Liver (tissue), 10 donors: ENCODE measurements at places on chromosomes 3 and 15. TPM values are rescaled to one million over a fixed set of nuclear protein-coding genes. Genes with fewer than 3 reads are reported as not detected.
A peak's percentile ranks its signal among the peaks of the same experiment; 100 is the strongest.

- no peaks in the 10 kb centered on the region for H3K27me3 ChIP-seq
- no peaks in the 10 kb centered on the region for H3K36me3 ChIP-seq
- peak; percentile 49 for DNase-seq
- H3K27ac ChIP-seq, result no peak overlapping the region
- H3K4me1 ChIP-seq, result no peaks in the 10 kb centered on the region
Observed at GRCh38 chr3:47370887-47371697, 9.7 kb upstream of the PTPN23 start.

- no peaks in the 10 kb centered on the region for H3K4me1 ChIP-seq
- no peak overlapping the region for H3K4me3 ChIP-seq
- H3K36me3 ChIP-seq, result peaks cover 4% of the 10 kb centered on the region
- H3K27me3 ChIP-seq, result no peaks in the 10 kb centered on the region
Observed at GRCh38 chr15:45174069-45174468, 13.7 kb downstream of the SHF start.

GRCh38 chr3:39810647-39811161 lies 1.3 kb downstream of the MYRIP start:
- H3K4me1 ChIP-seq, result peaks cover 3% of the 10 kb centered on the region
- H3K27ac ChIP-seq, result no peak overlapping the region
- H3K36me3 ChIP-seq, result no peaks in the 10 kb centered on the region
- H3K27me3 ChIP-seq, result no peaks in the 10 kb centered on the region

- H3K4me3 ChIP-seq, result no peak overlapping the region
- H3K36me3 ChIP-seq, result no peaks in the 10 kb centered on the region
- H3K4me1 ChIP-seq, result no peaks in the 10 kb centered on the region
- DNase-seq, result no peak
Observed at GRCh38 chr15:49881866-49882265, 237.2 kb downstream of the ATP8B4 start.

GRCh38 chr3:149783576-149783975 lies 8.8 kb downstream of the ANKUB1 start:
- no peak for DNase-seq
- no peaks in the 10 kb centered on the region for H3K36me3 ChIP-seq
- no peak overlapping the region for H3K4me3 ChIP-seq
- H3K4me1 ChIP-seq, result no peaks in the 10 kb centered on the region

DNA sequence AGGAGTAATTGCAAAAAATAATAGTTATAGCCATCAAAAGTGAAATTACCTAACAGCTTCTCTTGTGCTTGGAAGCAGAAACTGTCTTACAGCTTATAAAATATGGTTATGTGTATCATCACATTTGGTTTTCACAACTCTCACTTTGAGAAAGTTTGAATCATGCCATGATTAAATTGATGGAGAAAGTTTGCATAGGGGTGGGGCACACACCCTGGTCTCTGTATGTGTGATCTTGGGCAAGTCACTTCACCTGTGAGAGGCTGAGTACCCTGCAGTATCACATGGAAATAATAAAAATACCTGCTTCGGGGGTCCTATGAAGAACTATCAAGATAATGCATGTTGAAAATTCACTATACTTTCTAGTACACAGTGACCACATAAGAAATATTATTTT lies 471.4 kb downstream of the RAP2B start:
- no peak overlapping the region for H3K27ac ChIP-seq
- DNase-seq, result no peak
- no peaks in the 10 kb centered on the region for H3K27me3 ChIP-seq
- H3K36me3 ChIP-seq, result no peaks in the 10 kb centered on the region

DNA sequence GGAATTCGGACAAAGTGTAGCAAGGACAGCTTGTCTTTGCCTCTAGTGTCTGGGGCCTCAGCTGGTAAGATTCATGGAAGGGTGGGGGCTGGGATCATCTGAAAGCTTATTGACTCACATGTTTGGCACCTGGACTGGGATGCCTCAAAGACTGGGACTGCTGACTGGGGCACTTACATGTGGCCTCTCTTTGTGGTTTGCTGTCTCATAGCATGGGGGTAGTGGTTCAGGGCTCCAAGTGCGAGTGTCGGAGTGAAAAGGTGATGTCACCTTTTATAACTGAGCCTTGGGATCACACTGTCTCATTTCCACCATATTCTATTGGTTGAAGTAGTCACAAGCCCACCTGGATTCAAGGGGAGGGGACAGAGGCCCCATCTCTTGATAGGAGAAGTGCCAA lies 6.8 kb downstream of the MFSD1 start:
- H3K27me3 ChIP-seq, result no peaks in the 10 kb centered on the region
- peaks cover 8% of the 10 kb centered on the region for H3K36me3 ChIP-seq
- no peak overlapping the region for H3K27ac ChIP-seq
- H3K4me3 ChIP-seq, result no peak overlapping the region
- no peaks in the 10 kb centered on the region for H3K4me1 ChIP-seq

- no peak for DNase-seq
- H3K4me1 ChIP-seq, result no peaks in the 10 kb centered on the region
- no peaks in the 10 kb centered on the region for H3K27me3 ChIP-seq
- H3K4me3 ChIP-seq, result no peak overlapping the region
- no peaks in the 10 kb centered on the region for H3K36me3 ChIP-seq
Observed at GRCh38 chr3:101950510-101950909, 101.2 kb downstream of the NFKBIZ start.

DNA sequence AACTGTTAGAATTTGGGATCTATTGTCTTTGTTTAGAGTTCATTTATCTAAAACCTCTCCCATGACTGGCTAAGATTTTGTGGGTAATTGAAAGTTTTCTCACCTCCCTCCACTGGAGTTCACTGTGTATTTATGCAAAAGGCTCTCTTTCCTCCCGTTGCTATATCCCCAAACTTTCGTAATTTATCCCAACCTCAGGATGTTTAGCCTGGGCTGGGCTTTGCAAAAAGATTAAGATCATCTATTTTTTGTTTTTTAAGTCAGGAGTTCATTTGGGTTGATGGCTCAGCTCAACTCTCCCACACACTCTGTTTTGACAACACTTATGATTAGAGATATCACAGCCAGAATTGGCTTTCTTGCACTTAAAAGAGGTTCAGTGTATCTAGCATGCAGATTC lies 27.0 kb downstream of the SUCNR1 start:
- no peak overlapping the region for H3K27ac ChIP-seq
- no peaks in the 10 kb centered on the region for H3K36me3 ChIP-seq

DNA sequence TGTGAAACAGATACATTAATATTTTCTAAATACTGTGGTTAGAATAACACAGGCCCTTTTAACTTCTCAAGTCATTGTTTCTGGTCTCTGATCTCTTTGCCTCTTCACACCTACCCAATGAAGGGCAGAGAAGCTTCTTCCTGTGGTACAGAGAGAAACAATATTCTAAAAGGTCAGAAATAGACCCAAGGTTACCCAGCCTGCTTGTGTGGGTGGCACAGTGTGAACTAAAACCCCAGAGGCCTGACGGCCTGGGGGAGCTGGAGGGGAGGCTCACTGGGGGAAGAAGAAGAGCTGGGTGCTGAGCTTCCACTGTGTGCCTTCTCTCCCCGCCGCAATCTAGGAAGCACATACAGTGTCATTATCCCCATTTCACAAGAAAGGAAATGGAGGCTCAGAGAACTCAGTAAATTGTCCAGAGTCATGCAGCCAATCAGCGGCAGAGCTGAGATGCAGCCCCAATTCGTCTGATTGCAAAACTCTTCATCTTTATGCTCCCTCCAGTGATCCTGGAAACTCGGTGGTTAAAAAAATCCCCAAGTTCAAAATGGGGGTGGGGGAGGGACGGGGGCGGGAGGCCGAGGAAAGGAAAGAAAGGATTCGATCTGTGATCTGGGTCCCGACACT lies 64.1 kb upstream of the HEG1 start:
- peaks cover 3% of the 10 kb centered on the region for H3K4me1 ChIP-seq
- H3K27me3 ChIP-seq, result no peaks in the 10 kb centered on the region
- no peak overlapping the region for H3K4me3 ChIP-seq

- H3K27me3 ChIP-seq, result no peaks in the 10 kb centered on the region
- H3K4me3 ChIP-seq, result no peak overlapping the region
Observed at GRCh38 chr15:95170561-95171380, 939.4 kb downstream of the MCTP2 start.

- H3K36me3 ChIP-seq, result no peaks in the 10 kb centered on the region
- H3K27me3 ChIP-seq, result no peaks in the 10 kb centered on the region
- peaks cover 23% of the 10 kb centered on the region for H3K4me1 ChIP-seq
- no peak overlapping the region for H3K27ac ChIP-seq
Observed at GRCh38 chr3:46667061-46667621, 26.3 kb downstream of the ALS2CL start.

DNA sequence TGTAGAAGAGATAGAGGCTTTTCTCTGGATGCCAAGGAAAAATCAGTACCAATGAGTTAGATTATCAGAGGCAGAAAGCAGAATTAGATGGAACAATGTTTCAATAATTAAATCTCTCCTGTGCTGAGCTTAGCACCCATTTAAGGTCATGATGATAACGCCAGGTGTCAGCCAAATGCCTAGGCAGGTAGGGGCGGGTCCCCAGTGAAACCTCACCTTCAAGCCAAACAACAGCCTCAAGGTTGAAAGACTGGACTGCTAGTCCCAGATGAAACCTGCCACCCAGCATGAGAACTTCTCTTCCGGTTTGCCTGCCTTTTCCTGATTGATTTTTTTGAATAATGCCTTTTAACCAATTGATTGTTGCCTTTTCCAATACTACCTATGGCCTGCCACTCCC lies 363.0 kb downstream of the PLOD2 start:
- no peaks in the 10 kb centered on the region for H3K36me3 ChIP-seq
- no peak overlapping the region for H3K27ac ChIP-seq
- H3K4me1 ChIP-seq, result no peaks in the 10 kb centered on the region
- no peaks in the 10 kb centered on the region for H3K27me3 ChIP-seq

- H3K4me1 ChIP-seq, result no peaks in the 10 kb centered on the region
- no peaks in the 10 kb centered on the region for H3K27me3 ChIP-seq
- no peak overlapping the region for H3K4me3 ChIP-seq
- DNase-seq, result no peak
Observed at GRCh38 chr15:40182358-40183029, 21.6 kb downstream of the BUB1B start.

DNA sequence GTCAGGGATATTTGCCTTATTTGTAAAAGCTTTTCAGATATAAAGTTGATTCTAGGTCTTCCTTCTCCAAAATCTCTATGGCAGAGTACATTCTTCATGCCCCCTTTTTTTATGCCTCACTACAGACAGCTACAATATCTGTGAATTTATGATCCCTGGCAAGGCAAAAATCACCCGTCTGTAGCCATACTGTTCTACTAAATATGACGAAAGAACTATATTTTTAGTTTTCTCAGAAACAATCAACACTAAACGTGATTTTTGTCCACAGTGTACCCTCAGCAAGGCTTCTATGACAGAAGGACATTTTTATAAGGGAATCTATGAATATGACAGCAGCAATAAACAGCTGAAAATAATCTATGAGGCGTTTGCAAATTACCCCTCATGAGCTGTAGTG lies 12.7 kb downstream of the LRTM1 start:
- H3K4me3 ChIP-seq, result no peak overlapping the region
- no peaks in the 10 kb centered on the region for H3K36me3 ChIP-seq
- H3K27me3 ChIP-seq, result no peaks in the 10 kb centered on the region

DNA sequence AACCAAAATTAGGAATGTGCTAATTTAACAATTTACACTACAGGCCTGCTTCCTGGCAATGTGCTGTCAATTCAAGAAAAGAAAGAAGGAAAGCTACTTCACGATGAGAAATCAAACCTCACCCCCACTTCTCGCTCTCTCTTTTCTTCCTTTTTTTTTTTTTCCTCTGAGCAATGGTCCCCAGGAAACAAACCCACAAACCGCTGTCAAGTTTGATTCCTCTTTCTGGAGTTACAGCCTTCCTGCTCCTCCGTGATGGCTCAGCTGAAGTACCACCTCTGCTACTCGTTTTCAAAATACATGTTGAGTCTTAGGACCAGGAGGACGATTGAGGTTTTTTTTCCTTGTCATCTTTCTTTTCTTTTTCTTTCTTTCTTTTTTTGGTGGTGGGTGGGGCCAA lies 3.4 kb upstream of the TRIM71 start:
- no peaks in the 10 kb centered on the region for H3K36me3 ChIP-seq
- no peak for DNase-seq
- H3K27me3 ChIP-seq, result peaks cover 8% of the 10 kb centered on the region

DNA sequence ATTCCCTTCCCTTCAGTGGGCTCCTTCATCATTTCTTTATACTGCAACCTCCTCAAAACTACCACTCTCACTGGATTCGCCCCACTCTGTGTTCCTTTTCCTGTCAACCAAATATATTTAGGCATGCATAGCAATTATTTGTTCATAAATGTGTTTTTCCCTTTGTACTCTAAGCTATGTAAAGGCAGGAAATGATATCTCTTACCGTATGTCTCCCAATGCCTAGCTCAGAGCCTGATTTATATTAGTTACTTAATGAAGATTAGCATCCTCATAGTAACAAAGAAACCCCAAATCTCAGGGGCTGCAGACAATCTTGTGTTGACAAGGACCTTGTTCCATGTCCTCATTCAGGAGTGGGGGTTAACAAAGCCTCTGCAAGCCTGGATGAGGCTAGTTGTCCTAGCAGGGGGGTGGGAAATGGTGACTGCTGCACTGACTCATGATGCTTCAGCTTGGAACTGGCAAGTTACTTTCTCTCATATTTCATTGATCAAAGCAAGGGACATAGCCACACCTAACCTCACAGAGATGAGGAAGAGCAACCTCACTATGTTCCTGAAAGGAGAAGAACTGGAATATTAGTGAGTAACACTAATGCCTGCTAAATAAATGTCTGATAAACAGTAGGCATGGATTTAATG lies 15.2 kb downstream of the PHLDB2 start:
- H3K4me1 ChIP-seq, result no peaks in the 10 kb centered on the region
- H3K4me3 ChIP-seq, result no peak overlapping the region
- DNase-seq, result no peak

- no peak overlapping the region for H3K27ac ChIP-seq
- H3K4me3 ChIP-seq, result no peak overlapping the region
- H3K36me3 ChIP-seq, result no peaks in the 10 kb centered on the region
- H3K27me3 ChIP-seq, result no peaks in the 10 kb centered on the region
Observed at GRCh38 chr15:79798311-79798710, 98.5 kb downstream of the MTHFS start.

DNA sequence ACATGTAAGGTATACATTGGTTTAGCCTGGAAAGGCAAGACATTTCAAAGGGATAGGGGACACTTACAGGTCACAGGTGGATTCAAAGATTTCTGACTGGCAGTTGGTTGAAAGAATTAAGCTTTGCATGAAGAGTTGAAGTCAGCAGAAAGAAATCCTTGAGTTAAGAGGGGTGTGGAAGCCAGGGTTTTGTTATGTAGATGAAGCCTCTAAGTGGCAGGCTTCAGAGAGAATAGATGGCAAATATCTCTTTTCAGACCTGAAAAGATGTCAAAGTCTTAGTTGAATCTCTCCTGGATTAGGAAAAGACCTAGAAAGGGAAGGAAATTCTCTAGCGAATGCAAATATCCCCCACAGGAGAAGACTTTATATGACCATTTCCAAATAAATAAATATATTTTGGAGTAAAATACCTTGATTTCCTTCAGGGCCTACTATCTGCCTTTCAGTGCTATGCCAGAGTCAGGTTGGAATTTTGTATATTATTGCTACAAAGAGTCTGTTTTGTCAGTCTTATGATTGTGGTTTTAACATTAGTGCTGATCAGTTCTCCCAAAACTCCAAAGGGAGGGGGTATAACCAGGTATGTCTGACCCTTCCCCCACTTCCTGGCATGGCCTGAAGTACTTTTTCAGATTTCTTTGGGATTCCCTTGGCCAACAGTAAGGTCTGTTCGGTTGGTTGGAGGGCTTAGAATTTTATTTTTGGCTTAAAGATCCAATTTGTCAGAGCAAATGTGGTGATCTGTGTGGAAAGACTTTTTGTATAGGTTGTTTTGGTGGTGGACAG lies 286.4 kb downstream of the LRTM1 start:
- H3K4me1 ChIP-seq, result no peaks in the 10 kb centered on the region
- H3K4me3 ChIP-seq, result no peak overlapping the region
- no peaks in the 10 kb centered on the region for H3K36me3 ChIP-seq
- no peaks in the 10 kb centered on the region for H3K27me3 ChIP-seq
- no peak for DNase-seq
- H3K27ac ChIP-seq, result no peak overlapping the region

LIPC gene
- 268 TPM for total RNA-seq

LRRFIP2 gene
- total RNA-seq, result 56.9 TPM

CPNE9 gene
- not detected for total RNA-seq

CLSTN2 gene
- 0.09 TPM for total RNA-seq
